ENCODE measurements at places on chromosomes 1 and 21.

DNA sequence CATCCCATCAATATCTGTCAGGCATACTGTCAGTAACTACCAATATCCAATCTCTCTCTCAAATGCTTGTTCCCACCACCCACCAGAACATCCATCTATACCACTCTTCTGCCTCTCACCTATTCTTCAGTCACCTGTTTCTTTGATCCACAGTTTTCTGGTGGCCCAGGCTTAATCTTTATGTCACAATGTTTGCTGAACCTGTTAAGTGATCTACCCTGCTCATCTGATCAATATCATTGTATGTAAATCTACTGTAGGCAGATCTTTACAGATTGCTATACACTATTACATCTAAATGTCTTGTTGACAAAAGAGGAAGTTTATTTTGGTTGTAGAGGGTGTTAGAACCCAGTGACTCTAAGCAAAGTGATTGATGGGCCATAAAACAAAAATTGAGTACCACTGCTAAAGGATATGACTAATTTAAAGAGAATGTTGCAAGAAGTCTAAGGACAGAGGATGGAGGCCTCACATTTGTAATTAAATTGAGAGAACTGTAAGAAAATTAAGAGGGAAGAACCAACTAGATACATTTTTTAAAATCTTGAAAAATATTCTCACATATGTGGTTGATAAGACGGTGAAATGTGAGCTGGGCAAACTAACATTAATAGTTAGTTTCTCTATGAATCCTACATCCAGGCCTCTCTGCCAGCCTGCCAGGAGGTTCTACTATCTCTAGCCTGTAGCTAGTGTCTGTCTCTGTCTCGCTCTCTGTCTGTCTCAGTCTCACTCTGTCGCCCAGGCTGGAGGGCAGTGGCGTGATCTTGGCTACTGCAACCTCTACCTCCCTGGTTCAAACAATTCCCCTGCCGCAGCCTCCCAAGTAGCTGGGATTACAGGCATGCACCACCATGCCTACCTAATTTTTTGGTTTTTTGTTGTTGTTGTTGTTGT is 34.1 kb downstream of the EGLN1 start:
- no peak overlapping the region for H3K4me3 ChIP-seq
- H3K27ac ChIP-seq = no peak overlapping the region
- DNase-seq = no peak
- H3K36me3 ChIP-seq = no peaks in the 10 kb centered on the region

- H3K4me3 ChIP-seq = peak overlapping the region; percentile 26
- peak; percentile 78 for DNase-seq
- no peaks in the 10 kb centered on the region for H3K27me3 ChIP-seq
- no peaks in the 10 kb centered on the region for H3K36me3 ChIP-seq
- H3K27ac ChIP-seq = peak overlapping the region; percentile 91
Measured at GRCh38 chr1:227748496-227749182, 13.4 kb downstream of the SNAP47 start.

GRCh38 chr1:230917284-230918135 is 49.2 kb upstream of the C1orf198 start:
- no peaks in the 10 kb centered on the region for H3K36me3 ChIP-seq
- H3K4me1 ChIP-seq = no peaks in the 10 kb centered on the region
- no peak overlapping the region for H3K27ac ChIP-seq
- H3K4me3 ChIP-seq = no peak overlapping the region
- DNase-seq = peak; percentile 66
- H3K27me3 ChIP-seq = no peaks in the 10 kb centered on the region

- no peaks in the 10 kb centered on the region for H3K4me1 ChIP-seq
- DNase-seq = no peak
- H3K36me3 ChIP-seq = no peaks in the 10 kb centered on the region
- no peak overlapping the region for H3K4me3 ChIP-seq
- no peaks in the 10 kb centered on the region for H3K27me3 ChIP-seq
Measured at GRCh38 chr1:160581961-160582360, 2.7 kb upstream of the CD84 start.

DNA sequence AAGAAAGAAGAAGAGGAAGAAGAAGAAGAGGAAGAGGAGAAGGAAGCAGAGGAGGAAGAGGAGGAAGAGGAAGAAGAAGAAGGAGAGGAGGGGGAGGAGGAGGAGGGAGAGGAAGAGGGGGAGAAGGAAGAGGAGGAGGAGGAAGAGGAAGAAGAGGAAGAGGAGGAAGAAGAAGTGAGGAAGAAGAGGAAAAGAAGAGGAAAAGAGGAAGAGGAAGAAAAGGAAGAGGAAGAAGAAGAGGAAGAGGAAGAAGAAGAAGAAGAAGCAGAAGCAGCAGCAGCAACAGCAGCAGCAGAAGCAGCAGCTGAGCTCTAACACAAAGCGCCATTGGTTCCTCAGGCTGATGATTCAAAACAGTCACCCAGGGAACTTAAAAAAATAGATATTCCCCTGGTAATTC is 34.0 kb downstream of the DNAI4 start:
- no peaks in the 10 kb centered on the region for H3K4me1 ChIP-seq
- no peak overlapping the region for H3K27ac ChIP-seq
- H3K36me3 ChIP-seq = no peaks in the 10 kb centered on the region
- no peaks in the 10 kb centered on the region for H3K27me3 ChIP-seq
- DNase-seq = no peak
